Aorta (tissue), 5 donors: ENCODE measurements at places on chromosomes 7 and 10. TPM values are rescaled to one million over a fixed set of nuclear protein-coding genes. Genes with fewer than 3 reads are reported as not detected.

The ZFAND2A gene
- total RNA-seq = 18.8 TPM

The RADIL gene
- 11.0 TPM for total RNA-seq

The SFMBT2 gene
- 20.3 TPM for total RNA-seq

The RARRES2 gene
- total RNA-seq = 73.1 TPM

The SPDYE6 gene
- not detected for total RNA-seq

The PAPSS2 gene
- 57.2 TPM for total RNA-seq

The SOSTDC1 gene
- total RNA-seq = not detected

The TLX1 gene
- not detected for total RNA-seq

The CUX1 gene
- 159 TPM for total RNA-seq

The LLCFC1 gene
- not detected for total RNA-seq

The ELOVL3 gene
- not detected for total RNA-seq
